ENCODE measurements at places on chromosomes 12 and 14.

- DNase-seq = no peak
These were observed 37.6 kb upstream of the LTBP2 start for GRCh38 chr14:74649673-74650072.

GRCh38 chr14:65239143-65239937 lies 137.0 kb upstream of the MAX start:
- no peak for DNase-seq

DNA sequence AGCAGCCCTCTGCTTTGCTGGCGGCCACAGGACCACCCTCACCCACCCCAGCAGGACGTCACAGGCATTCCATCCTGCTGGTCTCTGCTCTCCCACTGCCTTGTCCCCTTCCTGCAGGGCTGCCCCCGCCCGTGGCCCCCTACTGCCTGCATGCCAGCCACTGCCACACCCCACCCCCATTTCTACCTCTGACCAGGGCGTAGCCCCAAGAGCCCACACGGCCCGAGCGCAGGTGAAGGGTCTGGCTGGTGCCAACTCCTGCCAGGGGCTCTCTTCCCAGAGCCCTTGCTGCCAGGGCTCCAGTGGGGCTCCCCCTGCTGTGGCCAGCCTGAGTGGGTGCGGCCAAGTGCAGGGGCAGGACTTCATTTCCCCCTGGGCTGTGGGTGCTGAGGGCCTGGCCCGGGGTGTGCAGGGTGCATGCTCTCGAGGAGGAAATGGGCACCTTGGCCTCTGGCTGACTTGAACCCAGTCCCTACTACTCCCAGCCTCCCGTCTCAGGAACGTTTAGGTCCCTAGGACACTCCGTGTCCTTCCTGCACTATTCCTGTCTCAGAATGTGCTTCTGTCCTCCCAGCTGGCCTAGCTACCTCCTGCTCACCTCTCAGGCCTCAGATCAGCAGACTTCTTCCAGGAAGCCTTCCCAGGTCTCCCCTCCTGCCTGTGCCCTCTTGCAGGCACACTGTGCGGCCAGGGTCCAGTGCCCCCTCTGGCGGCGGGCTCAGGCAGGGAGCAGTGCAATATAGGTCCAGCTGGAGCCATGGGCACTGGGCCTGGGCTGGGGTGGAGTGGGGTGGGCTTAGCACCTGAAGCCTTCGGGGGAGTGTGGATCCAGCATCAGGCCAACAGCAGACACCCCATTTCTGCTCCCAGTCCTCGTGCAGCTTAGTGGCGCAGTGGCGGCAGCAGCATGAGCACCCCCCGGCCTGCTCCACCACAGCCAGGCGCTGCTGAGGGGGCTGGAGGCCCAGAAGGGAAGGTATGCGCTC lies 1.4 kb downstream of the LBHD2 start:
- no peak for DNase-seq

DNA sequence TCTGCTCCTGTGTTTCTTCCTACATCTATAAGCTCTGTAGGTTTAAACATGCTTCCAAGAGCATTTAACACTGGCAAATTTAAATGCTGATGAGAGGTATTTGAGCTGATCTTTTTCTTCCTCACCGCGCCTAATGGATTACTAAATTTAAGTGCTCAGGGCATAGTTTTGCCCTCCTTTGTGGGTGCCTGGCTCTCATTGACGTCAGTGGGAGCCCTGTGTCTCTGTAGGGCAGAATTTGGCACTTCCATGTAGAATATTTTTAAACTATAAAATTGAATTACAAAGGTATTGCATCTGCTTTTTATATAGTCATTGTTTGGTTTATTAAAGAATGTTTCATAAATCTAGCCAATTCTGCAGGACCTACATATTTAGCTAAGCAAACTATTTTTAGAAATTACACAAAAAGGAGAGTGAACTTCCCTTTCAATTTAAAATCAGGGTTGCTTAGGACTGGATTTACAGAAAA lies 444.8 kb downstream of the AEBP2 start:
- DNase-seq = no peak

GRCh38 chr12:29226616-29227015 lies 77.5 kb downstream of the FAR2 start:
- DNase-seq = no peak

- DNase-seq = no peak
These were observed 108.4 kb downstream of the RFLNA start for GRCh38 chr12:124403273-124403672.

GRCh38 chr14:64561631-64562030 lies 11.9 kb downstream of the PPP1R36 start:
- DNase-seq = no peak

DNA sequence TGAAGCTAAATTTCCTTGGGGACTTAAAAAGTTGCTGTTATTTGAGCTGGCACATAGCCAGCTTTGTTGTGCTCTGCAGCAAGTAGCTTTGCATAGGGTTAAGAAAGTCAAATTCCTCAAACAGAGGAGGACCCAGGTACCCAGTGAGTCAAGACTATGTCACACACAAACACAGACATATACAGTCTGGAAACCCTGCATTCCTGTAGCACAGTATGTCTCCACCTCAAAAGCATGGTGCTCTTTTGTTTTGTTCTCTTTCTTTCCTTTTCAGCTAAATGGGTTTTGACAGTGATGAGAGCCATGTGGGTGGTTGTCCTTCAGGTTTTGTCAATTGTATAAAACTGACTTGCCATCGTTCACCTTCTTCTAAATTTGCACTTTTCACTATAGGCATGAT lies 179.6 kb upstream of the DIO2 start:
- no peak for DNase-seq

DNA sequence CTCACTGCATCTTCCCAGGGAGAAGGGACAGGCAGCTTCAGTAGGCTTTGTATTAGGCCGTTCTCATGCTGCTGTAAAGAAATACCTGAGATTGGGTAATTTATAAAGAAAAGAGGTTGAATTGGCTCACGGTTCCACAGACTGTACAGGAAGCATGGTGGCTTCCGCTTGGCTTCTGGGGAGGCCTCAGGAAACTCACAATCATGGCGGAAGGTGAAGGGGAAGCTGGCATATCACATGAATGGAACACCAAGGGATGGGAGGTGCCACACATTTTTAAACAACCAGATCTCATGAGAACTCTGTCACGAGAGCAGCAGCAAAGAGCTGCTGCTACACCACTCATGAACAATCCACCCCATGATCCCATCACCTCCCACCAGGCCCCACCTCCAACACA lies 182.2 kb upstream of the SFSWAP start:
- DNase-seq = no peak

DNA sequence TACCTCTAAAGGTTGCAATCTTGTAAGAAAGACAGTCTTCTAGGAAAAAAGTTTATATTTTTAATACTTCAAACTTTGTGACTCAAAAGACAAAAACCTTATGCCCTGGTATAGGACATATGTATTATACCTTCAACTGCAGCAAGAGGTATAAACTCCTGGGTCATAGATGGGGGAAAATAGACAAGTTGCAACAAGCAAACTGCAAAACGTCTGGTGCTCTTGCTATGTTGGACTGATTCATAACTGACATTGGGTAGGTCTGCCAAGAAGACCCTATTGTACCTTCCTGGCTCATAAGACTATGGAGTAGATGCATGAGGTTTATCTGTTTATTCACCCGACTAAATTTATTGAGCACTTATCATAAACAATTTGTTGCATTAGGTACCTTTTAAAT lies 40.9 kb downstream of the BEST3 start:
- no peak for DNase-seq

- no peak for DNase-seq
These were observed 53.4 kb downstream of the ELK3 start for GRCh38 chr12:96247563-96247962.

- DNase-seq = no peak
These were observed 62.7 kb downstream of the FBXO34 start for GRCh38 chr14:55333711-55334485.

GRCh38 chr14:58297412-58297761 lies 968 bp upstream of the ARID4A start:
- DNase-seq = no peak

DNA sequence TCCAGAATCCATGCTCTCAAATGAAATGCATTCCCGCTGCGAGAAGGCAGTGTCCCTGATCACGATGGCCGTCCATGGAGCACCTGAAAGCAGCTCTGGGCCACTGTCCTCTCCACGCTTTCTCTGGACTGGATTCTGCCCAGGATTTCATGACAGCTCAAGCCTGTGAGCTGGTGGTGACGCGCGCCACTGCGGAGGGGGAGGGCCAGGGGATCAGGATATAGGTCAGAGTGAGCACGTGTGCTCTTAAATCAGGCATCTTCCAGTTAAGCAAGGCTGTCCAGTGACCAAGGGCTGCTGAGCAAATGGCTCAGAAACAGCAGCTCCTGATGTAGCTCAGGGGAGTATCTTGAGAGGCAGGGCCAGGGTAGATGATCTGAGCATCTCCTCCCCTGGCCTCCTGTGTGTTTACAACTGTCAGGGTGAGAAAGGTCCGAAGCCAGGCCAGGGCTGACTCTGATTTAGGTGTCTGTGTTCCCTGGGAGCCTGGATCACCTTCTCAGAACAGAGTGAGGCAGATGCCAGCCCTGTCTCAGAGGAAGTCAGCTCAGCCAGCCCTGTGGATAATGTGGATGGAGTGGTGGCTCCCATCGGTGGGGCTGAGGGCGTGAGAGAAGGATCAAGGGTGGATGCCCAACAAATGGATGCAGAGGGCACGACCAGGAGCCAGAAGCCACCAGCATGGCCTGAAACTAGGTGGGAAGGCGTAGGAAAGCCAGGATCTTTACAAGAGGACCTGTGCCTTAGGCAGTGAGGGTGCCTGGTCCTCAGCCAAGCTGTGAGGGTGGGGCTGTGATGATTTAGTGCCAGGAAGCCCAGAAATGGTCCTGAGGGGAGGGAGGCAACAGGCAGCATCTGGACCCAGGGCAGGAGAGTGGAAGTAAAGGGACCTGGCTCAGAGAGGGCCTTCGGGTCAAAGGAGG lies 55.3 kb downstream of the ELK3 start:
- no peak for DNase-seq

GRCh38 chr12:26278666-26279065 lies 83.3 kb downstream of the SSPN start:
- no peak for DNase-seq

- no peak for DNase-seq
These were observed 62.4 kb upstream of the ACSS3 start for GRCh38 chr12:81015510-81015909.

GRCh38 chr12:50949801-50950302 lies 2.5 kb upstream of the HIGD1C start:
- no peak for DNase-seq

DNA sequence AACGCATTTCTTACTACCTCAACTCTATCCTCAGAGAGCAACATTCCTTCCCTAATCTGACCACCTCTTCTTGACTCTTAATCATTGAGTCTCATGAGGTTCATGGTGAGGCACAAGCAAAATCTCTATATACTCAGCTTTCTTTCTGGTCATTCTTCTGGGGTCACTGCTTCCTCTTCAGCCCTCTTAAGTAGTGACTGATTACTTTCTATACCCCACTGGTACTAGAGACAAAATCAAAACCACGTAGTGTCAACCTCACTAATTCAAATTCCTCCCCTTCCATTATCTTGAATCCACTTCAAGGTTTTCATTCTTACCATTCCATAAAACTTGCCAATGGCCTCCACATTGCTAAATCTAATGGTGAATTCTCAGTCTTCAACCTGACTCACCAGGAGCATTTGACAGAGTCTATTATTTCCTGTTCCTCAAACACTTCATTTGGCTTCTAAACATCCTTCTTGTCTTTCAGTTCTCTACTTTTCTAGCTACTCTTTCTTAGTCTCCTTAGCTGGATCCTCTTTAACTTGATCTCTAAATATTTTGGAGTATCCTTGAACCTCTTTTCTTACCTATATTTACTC lies 6.8 kb downstream of the WDHD1 start:
- no peak for DNase-seq

GRCh38 chr12:124837958-124838803 lies 25.5 kb downstream of the SCARB1 start:
- DNase-seq = no peak

DNA sequence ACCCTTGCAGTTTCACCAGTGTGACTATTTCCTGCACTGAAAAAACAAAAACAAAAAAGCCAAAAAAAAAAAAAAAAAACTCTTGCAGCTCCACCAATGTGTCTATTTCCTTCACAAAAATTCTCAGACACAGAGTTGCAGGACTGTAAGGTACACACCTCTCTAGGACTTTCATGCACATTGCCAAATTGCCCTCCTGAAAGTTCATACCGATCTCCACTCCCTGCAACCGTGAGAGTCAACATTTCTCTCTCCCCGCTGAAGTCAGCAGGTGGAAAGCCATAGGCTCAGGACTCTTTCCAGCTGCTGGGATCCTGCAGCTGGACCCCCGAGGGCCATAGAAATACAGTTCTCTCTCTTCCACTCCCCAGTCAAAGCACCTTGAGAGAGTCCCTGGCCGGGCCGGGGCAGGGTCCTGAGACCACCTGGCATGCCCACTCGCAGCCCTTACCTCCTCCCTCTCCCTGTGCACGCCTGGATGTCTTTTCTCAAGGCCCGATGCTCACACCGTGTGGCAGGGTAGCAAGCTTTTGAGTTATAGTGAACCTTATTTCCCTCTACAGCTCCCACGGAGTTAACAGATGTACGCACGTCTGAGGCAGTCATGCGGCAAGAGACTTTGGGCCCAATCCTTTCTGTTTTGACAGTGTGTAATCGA lies 23.6 kb downstream of the MMAB start:
- no peak for DNase-seq

DNA sequence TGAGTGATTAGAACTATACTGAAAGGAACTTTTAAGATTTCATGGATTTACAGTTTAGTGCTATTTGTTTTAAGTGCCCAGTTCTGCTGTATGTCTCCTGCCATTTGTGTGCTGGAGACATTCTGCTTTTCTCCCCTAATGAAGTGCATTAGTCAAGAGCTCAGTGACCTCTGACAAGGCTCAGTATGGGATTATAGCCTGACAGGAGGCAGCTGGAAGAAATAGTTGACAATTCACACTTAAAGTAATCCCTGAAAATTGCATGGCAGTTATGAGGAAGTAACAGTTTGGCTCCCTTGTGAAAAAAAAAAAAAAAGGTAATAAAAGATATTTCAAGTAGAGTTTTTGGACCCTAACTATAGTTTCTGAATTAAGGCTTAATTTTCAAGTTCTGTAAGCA lies 70.3 kb downstream of the ALX1 start:
- DNase-seq = no peak

- no peak for DNase-seq
These were observed 39.4 kb downstream of the MVK start for GRCh38 chr12:109612975-109613502.
